Posterior cingulate gyrus (tissue), 11 donors: ENCODE measurements at places on chromosomes 4 and X.

DNA sequence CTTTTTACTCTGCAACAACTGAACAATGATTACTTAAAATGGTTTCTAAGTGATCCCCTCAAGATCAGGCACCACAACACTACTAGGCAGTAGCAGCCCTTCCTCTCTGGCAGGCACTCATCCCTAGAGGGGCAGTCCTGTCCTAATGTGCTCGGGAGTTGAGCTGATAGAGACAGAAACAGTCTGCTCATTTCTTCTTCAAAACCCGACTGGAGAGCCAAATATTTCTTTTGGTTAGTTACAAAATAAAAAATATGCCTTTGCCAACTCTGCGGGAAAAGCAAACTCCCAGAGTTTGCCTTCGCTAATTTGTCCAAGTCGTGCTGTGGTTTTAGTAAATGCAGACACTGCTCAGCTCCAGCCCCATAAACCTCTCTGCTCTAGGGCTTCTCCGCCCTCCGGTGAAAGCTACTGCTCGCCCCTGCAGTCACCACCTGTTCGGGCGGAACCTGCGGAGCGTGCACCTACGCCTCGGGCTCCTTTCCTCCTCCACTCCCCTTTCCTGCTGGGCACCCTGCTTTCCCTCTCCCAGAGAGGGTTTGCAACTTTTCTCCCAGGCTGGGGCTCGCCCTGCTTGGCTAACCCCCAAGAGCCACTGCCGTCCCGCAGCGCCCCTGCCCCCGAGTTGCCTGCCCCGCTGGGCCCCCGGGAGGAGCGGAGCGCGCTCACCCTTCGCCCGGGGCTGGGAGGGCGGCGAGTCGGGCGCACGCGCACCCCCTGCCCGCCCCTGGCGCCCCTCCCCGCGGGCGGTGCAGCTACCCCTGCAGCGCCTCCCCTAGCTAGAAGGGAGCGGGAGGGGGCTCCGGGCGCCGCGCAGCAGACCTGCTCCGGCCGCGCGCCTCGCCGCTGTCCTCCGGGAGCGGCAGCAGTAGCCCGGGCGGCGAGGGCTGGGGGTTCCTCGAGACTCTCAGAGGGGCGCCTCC lies at the start of gene NPNT:
NPNT (plus strand) TSS at position 812 of the 923 bp plus-strand sequence. CDS start 182 bp downstream, outside the sequence.
- no peak for DNase-seq

DNA sequence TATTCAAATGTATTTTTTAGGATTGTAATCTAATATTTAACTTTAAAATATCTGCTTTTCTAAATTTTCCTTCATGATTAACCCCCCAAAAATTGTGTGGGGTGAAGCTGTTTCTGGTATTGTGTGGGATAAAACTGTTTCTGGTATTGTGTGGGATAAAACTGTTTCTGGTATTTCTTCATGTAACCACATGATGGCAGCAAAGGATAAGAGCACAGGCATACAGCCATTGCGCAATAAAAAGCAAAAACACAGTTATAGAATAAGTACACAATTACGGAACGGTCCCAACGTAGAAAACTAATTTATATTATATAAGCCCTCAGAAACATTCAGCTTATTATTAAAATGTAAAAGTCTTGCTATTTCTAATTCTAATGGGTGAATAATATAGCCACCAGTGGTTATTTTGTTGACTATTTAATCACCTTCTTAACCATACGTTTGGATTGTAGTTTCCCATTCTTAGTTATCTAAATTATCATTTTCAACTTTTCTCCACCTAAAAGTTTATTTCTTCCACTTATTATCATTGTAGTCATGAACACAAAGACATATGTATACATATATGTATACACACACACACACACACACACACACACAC lies 333.9 kb upstream of the FSTL5 start:
- no peak for DNase-seq

DNA sequence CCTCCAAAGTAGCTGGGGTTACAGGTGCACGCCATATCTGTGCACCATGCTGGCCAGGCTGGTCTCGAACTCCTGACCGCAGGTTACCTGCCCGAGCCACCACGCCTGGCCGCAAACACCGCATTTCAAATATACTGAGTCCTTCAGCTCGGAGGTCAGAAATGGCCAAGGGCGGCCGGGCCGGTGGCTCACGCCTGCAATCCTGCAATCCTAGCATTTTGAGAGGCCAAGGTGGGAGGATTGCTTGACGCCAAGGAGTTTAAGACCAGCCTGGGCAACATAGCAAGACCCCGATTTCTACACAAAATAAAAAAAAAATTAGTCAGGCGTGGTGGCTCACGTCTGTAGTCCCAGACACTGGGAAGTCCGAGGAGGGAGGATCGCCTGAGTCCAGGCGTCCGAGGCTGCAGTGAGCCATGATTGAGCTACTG lies 71.9 kb upstream of the PPP2R3B start:
- no peak for DNase-seq

DNA sequence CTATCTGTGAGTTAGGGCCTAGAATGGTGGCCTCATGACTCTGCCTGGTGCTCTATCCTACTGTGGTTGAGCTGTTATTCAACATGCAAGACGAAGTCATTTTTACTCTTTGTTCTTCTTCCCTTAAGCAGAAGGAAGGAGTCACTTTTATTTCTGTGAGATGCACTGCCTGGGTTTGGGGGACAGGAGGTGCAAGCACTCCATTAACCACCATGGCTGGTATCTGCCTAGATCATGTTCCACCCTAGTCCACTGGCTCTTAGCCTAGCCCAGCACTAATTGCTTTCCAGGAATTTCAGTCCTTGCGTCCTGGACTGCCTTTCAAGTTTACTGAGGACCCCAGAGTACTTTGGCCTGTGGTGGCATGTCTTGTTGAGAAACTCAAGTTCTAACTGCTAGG lies 1182.7 kb downstream of the FSTL5 start:
- DNase-seq, result no peak

- DNase-seq, result no peak
These were observed 92.0 kb downstream of the WWC2 start for GRCh38 chr4:183190900-183191527.

DNA sequence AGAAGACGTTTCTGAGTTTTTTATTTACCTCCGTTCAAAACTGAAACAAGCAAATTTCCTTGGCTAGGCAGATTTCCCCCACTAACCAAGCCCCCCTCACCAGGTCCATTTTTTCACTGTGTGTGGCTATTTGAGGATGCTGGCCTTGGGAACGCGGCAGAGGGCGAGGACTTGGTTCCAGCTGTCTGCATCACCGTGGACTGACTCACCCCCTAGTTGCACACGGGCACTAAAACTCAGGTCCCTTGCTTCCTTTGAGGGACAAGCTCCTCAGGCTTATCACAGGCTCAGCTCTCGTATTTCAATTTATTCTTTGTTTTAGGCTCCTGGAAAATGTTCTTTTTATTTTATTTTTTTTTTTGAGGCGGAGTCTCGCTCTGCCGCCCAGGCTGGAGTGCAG lies 8.4 kb upstream of the MTNR1A start:
- DNase-seq, result no peak

DNA sequence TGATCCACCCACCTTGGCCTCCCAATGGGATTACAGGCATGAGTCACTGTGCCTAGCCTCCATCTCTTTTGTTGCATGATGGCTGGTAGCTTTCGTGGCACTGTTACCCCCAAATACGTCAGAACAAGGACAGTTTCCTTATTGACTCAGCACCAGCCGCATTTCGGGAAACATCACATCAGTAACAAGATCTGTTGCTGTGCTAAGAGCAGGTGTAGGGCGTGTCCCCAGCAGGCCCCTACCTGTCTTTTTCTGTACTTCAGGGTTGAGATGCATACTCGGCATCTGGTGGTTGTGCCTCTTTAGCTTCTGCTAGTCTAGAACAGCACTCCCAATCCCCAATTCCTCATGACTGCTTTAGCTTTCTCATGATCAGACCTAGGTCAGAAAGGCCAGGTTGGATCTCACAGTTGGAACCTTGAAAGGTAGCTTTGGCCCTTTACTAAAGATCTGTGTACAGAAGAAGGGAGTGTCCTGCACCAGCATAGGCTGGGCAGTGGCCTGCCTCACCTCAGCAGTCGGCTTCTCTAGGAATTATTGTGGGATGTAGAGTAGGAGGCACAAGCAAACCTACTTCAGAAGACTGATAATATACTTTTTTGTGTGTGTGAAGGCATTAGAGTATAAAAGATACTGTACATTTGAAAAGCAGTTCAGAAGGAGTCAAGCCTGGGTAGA lies 36.8 kb downstream of the NSD2 start:
- DNase-seq, result peak; percentile 30
